ENCODE measurements at places on chromosomes 2 and 18. TPM values are rescaled to one million over a fixed set of nuclear protein-coding genes. Genes with fewer than 3 reads are reported as not detected.

Gene CHST10
- 11.6 TPM for polyA plus RNA-seq

DNA sequence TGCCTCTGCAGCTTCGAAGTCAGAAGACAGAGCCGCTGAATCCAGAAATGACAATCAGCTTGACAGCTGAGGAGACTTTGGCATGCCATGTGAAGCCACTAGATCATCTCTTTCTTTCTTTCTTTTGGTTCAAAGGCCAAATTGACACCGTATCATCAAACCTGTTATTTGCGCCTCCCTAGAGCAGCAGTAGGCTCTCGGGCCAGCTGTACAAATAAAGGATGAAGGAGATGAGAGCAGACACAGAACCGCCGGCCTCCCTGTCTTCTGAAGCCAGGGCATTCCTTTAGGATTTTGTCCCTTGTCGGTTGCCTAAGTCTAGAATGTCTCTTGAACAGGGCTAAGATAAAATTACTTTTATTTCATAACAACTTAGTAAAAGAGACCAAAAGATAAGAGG is 36.8 kb downstream of the COL4A4 start:
- DNase-seq = no peak

Gene APLF
- polyA plus RNA-seq = 2.1 TPM

DNA sequence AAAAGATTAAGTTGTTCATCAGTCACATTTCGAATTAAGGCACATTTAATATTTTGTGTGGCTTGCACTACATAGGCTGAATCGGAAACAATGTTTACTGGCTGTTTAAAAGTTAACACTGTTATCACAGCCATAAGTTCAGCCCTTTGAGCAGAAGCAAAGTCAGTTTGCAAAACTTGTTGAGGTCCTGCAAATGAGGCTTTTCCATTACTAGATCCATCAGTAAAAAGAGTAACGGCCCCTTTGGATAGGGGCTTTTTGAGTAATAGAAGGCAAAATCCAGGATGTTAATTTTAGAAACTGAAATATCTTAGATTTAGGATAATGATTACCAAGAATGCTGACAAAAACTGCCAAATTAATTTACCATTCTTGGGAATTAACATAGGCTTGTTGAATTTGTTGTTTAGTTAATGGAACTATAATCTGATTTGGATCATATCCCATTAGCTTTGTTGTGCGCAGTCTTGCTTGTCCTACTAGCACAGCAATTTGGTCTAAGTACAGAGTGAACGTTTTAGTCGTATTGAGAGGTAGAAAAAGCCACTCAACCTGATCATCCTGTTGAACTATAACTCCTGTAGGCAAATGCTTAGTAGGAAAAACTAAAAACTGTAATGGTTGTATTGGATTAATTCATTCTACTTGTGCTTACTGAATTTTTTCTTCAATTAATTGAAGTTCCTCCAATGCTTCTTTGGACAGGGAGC is 13.9 kb upstream of the SUCLG1 start:
- DNase-seq = no peak

GRCh38 chr18:78457731-78458130 is 521.9 kb upstream of the SALL3 start:
- no peak for DNase-seq

- no peak for DNase-seq
These were observed 27.2 kb upstream of the RPL31 start for GRCh38 chr2:100974712-100975520.

DNA sequence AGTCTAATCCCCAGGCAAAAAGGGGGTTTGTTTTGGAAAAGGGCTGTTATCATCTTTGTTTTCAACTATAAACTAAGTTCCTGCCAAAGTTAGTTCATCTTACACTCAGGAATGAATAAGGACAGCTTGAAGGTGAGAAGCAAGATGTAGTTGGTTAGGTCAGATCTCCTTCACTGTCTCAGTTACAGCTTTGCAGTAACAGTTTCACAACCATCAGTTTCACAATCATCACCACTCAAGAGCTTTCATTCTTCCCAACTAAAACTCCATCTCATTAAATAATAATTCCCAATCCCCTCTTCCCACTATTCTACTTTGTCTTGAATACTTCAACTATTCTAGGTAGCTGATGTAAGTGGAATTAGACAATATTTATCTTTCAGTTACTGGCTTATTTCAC is 200.9 kb downstream of the NYAP2 start:
- no peak for DNase-seq

DNA sequence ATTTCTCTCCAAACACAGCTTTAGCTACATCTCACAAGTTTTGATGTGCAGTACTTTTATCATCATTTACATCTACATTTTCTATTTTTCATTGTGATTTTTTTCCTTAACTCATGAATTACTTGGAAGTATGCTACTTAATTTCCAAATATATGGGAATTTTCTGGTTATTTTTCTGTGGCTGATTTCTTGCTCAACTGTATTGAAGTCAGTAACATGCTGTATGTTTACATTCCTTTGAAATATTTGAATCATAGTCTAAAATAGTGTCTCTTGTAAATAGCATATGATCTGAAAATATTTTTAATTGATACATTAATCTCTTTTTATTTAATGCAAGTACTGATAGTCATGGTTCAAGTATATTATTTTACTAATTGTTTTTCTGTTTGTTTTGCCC is 26.0 kb upstream of the GALNT5 start:
- DNase-seq = no peak

GRCh38 chr18:77985526-77986281 is 736.1 kb downstream of the GALR1 start:
- no peak for DNase-seq

DNA sequence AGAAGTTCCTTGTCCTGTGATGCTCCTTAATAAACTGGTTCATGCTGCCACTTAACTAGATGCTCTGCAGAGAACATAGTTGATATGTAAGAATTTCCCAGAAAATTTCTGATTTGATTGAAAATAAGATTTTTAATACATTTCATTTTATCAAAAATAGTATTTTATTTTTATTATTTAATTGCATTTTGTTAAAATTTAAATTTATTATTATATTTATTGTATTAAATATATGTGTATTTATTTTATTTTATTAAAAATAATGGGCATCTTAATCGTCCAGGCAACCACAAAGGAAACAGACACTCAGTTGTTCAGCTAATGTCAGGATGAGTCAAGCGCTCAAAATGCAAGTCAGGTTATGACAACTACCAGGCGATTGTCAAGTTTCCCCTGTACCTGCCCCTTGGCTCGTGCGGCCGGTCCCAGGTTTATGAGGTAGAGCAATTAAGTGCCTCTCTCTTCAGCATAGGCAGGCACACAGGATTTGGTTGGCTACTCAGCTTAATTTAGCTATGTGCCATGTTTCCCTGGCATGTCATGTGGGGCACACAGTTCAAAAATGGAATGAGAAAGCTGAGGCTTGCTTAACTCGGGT is 361.2 kb downstream of the RND3 start:
- no peak for DNase-seq

DNA sequence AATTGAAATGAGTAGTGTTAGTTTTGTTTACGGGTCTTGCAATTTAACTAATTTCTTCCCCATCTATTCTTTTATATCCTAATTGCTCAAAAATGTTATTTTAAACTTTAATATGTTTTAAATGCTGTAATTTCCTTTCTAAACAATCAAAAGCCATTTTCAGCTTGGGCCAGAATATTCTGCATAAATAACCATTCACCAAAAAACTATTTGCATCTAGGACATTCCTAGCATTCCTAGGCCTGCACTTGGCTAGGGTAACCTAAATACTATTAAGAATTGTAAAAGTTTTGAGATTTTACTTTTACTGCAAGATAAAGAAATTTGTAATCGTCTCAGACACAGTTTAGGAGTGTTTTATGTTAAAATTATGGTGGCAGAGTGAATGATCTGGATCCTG is 7.8 kb upstream of the ETAA1 start:
- DNase-seq = no peak

GRCh38 chr2:86297382-86298147 is 39.9 kb downstream of the REEP1 start:
- no peak for DNase-seq

DNA sequence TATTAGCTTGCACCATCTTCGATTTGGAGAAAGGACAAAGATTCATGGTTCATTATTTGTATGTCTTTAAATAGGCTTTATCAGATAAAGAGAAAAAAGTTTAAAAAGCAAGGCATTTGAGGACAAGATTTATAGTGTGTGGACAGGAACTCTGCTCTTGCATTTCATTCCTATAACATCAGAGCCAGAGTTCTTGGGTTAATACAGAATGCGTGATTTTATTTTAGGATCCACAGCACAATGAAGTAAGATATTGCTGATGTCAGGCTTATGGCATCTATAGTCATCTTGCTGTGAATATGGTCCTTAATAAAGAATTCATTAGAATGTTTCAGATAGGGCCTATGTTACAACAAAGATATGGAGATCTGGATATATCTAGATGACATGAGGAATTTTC is 19.7 kb downstream of the RASGRP3 start:
- no peak for DNase-seq

DNA sequence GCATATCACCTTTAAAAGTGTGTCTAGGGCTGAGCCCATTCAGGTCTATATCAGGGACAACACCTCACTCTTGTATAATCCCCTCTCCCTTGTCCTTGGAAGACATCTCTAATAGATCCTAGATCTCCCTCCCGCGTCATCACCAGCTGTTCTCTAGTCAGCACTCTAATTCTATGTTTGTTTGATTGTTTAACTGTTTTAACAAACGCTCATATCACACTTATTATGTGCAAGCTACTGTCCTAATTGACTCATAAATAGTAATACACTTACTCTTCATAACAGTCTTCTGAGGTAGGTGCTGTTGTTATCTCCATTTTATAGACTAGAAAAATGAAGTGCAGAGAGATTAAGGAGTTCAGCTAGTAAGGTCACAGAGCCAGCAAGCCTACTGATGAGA is 1.6 kb upstream of the ERMN start:
- no peak for DNase-seq

Gene ANKRD29
- 5.1 TPM for polyA plus RNA-seq

DNA sequence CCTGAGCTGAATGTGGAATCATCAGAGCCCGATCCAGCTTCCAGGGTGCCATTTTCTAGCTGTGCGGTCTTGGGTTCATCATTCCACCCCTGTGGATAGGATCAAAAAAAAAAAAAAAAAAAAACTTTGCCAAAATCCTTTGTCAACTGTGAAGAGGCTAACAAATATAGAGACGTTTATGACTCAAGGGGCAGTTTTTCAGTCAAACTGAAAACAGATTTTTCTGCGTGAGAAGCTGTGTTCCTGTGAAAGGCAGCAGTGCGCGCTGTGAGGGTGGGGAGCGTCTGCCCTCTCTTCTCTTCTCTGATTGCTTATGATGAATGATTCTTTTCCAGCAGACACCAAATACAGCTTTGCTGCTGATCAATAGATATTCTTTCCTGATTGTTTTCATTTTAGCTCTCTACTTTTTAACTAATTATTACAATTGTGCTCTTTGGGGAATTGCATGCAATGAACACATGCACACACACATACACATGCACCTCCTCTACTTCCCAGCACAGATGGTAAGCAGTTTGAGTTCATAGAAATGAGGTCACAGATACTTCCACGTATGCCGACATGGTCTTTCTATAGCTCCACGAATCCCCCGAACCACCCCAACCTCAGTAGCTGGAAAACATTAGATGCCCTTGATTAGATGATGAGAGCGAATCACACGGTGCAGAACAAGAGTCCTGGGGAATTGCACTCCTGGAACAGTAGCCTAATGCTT is 175.4 kb downstream of the NRP2 start:
- DNase-seq = no peak

- DNase-seq = peak; percentile 68
These were observed at the start of gene ASXL3 for GRCh38 chr18:33577685-33578517. Gene ASXL3, plus strand, starts transcription at chr18:33578219. Its CDS starts 413 bp downstream, at chr18:33578632.

DNA sequence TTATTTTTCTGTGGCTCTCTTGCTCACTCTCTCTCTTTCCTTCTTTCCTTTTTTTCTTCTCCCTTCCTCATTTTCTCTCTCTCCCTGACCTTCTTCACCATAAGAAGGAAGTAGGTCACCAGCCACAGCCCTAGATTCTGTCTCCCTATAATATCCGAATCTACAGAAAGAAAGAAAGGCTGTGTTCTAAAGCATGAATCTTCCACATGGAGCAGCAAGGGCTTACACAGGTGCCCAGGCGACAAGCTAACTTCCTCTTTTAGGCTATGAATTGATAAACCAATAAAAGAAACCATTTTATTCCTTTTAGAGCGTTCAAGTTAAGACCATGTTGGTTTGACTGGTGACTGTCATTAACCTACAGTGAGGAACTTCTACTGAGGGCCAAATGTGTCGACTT is 49.3 kb downstream of the CACNB4 start:
- DNase-seq = no peak

GRCh38 chr2:218406949-218407618 is 7.4 kb downstream of the CTDSP1 start:
- peak; percentile 47 for DNase-seq

DNA sequence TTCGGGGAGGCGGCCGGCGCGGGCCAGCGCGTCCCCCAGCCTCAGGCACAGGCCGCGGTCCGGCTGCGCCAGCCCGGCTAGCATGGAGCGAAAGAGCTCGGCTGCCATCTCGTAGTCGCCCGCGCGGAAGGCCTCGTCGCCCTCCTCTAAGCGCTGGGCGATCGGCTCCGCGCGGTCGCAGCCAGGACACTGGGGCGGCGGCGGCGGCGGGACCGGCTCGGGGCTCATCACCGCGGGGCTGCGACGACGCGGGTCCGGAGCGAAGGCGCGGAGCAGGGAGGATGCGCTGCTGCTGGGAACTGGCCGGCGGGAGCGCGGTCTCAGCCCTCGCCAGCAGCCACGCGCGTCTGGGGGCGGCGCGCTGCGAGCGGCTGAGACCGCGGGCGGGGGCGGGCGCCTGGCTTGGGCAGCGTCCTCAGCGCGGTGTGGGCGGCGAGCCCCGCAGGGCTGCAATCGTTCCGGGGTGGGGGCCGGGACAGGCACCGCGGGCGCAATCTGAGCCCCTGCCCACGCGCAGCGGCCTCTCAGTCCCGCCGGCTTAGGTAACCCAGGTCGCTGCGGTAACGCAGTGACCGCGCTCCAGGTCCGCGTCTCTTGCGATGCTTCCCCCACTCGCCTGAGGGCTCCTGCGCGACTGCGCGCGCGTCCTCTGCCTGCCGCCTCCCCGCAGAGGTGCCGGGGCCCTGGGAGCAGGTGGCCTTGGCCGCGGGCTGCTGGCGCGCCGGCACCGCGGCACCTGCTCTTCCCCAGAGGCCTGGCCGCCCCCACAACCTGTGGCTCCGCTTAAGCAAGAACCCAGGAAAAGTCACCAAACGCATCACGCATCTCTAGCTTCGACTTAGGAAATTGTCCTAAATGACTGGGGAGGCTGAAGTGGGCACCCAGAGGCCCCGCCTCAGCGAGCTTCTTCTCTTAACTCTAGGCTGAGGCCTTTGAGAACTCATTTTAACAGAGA is at the start of gene LONRF2:
Gene LONRF2 (minus strand): TSS at position 636 of the 955 bp plus-strand sequence. CDS start 408 bp downstream, at position 228.
- DNase-seq = peak; percentile 47

DNA sequence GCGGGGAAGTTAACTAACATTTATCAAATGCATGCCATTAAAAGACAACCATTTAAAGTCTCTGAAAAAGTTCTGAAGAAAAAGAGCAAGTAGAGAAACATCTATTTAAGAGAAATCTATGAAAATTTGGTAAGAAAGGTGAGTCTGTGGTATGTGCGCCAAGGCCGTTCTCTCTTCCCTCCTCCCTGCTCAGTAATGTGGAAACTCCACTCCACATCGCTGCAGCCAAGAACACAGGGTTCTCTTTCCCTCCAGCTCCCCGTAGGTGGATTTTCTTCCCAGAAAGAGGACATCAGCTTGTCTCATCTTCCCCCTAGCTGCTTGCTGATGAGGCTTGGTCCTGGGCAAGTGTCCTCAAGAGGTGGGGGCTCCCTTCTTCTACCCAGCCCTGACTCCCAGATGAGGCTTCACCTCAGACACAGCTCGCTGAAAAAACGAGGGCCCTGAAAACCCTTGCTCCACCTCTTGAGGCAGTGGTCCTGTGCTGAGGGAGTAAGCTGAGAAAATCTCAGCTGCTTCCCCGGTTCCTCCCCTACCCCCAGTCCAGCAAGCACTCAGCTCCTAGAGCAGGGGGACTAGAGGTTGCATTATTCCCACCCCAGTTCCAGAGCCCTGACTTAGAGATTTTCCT is 45.8 kb upstream of the PTPRM start:
- no peak for DNase-seq

Gene TMEM127
- 31.1 TPM for polyA plus RNA-seq

Measured in hindlimb muscle (tissue), 1 donor.